Right ventricle myocardium inferior (tissue), 1 donor: ENCODE measurements at places on chromosomes 7 and 10. TPM values are rescaled to one million over a fixed set of nuclear protein-coding genes. Genes with fewer than 3 reads are reported as not detected.

DNA sequence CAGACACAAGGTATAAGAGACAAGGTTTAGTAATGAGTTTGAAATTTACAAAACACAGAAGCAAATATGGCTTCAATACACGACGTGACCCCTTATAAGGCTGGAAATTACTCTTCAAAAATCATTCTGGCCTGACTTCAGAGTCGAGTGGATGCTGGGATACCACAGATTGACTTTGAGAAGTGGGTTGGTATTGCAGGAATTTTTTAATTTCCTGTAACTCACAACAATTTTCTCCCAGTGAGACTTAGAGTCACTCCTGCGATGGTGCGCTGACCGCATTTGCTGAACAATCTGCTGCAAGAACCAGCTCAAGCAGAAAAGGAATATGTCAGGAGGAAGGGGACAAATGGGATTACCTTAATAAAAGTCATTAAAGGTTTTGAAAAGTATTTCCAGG is 132.1 kb downstream of the EMX2 start:
- DNase-seq = no peak

DNA sequence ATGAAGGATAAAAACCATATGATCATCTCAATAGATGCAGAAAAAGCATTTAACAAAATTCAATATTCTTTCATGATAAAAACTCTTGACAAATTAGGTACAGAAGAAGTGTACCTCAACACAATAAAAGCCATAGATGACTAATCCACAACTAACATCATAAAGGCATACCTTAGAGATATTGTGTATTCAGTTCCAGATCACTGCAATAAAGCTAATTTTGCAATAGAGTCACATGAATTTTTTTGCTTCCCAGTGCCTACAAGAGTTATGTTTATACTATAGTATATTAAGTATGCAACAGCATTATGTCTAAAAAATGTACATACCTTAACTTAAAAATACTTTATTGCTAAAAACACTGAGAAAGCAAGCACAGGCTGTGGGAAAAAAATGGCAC is 18.9 kb upstream of the RNF32 start:
- no peak for DNase-seq

TCTN3 gene
- total RNA-seq = 9.7 TPM

- DNase-seq = peak; percentile 91
Measured at GRCh38 chr10:86535132-86535882, 13.7 kb upstream of the WAPL start.

TMEM270 gene
- not detected for total RNA-seq

- no peak for DNase-seq
Measured at GRCh38 chr10:77872151-77872946, 54.2 kb downstream of the DLG5 start.

DNA sequence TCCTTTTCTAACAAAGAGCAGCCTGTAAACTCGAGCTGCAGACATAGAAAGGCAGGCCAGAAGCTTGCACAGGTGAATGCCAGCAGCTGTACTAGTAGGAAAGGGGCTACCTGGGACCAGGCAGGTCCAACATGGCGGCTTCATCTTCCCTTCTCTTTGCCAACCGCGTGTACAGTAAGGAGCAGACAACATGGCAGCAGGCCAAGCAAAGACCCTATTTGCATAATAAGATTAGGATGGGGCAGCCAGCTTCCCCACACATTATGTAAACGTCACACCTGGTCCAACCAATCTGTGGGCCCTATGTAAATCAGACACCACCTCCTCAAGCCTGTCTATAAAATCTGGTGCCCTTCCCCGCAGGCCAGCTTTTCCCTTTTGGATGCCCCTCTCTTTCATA is 1186.5 kb upstream of the AUTS2 start:
- DNase-seq = no peak

PGAM1 gene
- 220 TPM for total RNA-seq

DNA sequence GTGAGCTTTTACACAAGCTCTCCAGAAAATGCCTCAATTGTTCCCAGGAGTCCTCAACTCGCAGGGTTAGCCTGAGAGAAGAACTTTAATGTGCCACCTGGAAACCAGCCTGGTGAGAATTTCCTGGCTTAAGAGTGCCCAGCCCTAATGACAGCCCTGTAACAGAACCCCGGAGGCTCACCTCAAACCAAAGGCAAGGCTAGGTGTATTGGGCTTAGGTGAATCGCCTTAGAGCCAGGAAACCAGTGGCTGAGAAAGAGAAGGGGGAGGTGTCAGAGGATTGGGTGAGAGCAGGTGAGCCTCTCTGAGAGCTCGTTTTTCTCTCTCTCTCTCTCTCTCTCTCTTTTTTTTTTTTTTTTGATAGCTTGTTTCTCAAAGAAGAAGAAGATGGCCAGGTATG is 7.3 kb downstream of the OCM2 start:
- no peak for DNase-seq

GFRA1 gene
- total RNA-seq = 7.3 TPM

GRCh38 chr10:57186201-57186600 is 825.1 kb upstream of the ZWINT start:
- DNase-seq = no peak

TMEM178B gene
- total RNA-seq = 31.7 TPM

GRCh38 chr7:2984091-2984490 is 59.6 kb downstream of the CARD11 start:
- DNase-seq = no peak

OIT3 gene
- not detected for total RNA-seq

SLC29A4 gene
- 4.0 TPM for total RNA-seq

DNA sequence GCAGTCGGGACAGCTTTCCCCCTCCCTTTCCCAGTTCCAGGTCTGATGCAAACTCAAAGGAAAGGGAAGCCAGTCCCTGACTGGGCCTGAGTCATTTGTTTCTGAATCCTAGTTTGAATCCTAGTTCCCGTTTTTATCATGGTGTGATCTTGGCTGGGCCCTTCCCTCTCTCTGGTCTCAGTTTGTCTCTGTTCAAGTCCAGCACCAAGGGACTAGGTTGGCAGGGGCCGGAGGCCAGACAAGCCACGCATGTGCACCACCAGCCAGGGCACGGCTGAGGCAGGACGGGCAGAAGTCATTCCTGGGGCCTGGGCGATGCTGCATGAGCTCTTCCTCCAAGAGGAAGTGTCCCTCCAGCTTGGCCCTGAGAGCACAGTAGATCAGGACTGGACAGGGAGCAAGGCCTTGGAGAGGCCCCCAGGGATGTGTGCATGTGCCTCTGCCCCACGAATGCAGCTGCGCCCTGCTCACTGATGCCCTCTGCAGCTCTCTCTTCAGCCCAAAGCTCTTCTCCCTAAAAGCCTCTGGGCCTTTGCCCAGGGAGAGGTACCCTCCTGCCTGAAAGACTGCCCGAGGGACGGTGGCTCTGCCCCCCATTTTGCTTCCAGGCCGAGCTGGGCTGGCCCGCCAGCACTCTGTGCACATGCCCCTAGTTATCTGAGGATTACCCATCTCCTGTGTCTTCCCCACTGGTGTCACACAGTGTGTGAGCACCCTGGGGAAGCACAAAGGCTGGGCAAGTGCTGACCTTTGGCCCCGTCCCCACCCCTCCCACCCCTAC is 86.7 kb downstream of the ZMIZ1 start:
- no peak for DNase-seq

AS3MT gene
- 14.6 TPM for total RNA-seq

DNA sequence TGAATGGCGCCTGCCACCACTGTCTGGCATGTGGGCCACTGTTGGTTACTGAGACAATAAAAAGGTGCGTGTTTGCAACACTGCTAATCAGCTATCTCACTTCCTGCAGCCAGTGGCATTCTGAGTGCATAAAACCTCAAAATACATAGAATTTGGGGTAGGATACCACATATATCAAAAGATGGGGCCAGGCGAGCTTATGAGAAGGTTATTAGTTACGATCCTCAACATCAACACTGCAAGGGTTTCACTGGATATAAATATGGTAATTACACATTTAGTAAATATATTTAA is 200.2 kb downstream of the WDR37 start:
- DNase-seq = no peak

NEUROG3 gene
- not detected for total RNA-seq

SLC29A3 gene
- total RNA-seq = 1.8 TPM

DNA sequence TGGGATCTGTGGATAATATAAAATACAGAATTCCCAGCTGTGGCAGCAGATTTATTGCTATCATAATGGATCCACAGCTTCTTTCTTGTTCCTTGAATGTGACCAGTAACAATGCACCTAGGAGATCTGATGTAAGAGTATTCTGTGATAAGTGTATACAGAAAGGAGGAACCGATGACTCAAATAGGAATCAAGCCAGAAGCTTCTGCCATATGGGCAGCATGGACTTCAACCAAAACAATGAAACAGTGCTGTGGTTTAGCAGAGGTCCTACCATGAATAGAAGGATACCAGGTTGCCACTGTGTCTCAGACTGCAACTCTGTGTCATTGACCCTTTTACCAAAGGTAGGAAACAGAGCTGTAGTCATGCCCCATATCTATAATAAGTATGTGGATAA is 81.8 kb downstream of the PTPRZ1 start:
- no peak for DNase-seq

FBXL13 gene
- total RNA-seq = 0.24 TPM

DNA sequence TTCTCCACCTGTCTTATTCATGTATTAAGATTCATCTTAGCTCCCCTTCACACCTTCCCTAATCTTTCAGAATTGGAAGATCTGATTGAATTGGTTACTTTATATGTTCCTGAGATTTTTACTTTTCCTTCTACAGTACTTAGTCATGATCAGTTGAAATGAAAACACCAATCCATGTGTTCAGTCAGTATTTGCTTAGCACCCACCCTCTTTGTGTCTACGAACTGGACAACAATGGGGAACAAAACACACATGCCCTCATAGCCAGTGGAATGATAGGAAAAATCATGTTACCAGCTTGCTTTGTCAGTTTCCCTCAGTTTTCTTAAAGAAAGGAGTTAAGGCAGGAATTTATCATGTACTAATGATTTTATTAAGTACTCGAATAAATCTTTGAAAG is 2.0 kb downstream of the MASTL start:
- DNase-seq = no peak

DNA sequence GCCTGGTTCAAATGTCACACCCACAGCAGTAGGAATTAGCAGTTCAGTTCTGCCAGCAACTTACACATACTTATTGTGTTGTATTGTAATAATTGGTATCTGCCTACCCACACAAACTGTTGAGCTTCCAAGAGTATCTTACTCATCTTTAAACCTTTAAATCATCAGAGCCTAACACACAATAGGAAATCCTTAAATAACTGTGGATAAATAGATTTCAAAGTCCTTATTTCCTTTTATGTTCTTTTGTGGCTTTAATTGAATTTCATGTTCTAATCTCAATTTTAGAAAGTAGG is 3.9 kb downstream of the CASD1 start:
- DNase-seq = no peak

- DNase-seq = no peak
Measured at GRCh38 chr10:126908729-126909128, 3.5 kb downstream of the DOCK1 start.

- no peak for DNase-seq
Measured at GRCh38 chr10:110733218-110733952, 89.2 kb downstream of the RBM20 start.

TMEM213 gene
- not detected for total RNA-seq

DNA sequence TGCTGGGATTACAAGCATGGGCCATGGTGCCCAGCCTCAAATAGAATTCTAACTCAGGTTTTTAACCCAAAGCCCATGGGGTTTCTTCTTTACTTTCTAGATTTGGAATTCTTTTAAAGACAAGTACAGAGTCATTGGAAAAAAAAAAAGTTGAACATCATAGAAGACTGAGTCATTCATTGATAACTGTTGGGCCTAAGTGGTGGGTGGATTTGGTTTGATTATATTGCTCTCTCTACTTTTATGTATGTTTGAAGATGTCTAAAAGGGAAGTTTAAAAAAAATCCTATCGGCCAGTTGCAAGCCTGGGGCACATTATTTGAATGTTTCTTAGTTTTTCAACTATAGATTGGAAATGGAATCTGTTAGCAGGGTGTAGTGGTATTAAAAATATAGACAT is 49.7 kb downstream of the INPP5F start:
- no peak for DNase-seq

- no peak for DNase-seq
Measured at GRCh38 chr7:22876986-22877729, 54.5 kb upstream of the TOMM7 start.

DNA sequence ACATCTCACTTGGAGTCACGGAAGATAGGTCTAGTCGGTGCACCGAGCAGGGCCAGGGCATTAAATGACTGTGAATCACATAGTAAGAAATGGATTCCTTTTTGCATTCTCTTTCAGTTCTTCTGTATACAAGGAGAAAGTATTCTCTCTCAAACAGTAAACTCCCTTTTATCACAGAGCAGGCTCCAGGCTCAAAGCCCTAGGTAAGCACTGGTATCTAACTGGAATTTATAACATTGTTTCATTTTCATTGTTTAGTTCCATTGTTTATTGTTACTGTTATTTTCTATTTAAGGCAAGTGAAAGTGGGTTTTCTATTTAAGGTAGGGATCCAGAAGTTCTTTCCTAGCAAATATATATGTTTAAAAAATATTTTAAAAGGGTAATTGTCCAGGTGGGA is 44.1 kb upstream of the CDK1 start:
- no peak for DNase-seq

PRR15 gene
- 0.32 TPM for total RNA-seq

FFAR4 gene
- 0.24 TPM for total RNA-seq

- DNase-seq = no peak
Measured at GRCh38 chr10:343231-344220, 208.3 kb downstream of the ZMYND11 start.

PDZD7 gene
- 0.22 TPM for total RNA-seq

XRCC2 gene
- 0.65 TPM for total RNA-seq

MAGI2 gene
- total RNA-seq = 3.1 TPM

- no peak for DNase-seq
Measured at GRCh38 chr7:45680776-45681175, 106.6 kb downstream of the ADCY1 start.

HOXA9 gene
- not detected for total RNA-seq

MKI67 gene
- 2.1 TPM for total RNA-seq

DNA sequence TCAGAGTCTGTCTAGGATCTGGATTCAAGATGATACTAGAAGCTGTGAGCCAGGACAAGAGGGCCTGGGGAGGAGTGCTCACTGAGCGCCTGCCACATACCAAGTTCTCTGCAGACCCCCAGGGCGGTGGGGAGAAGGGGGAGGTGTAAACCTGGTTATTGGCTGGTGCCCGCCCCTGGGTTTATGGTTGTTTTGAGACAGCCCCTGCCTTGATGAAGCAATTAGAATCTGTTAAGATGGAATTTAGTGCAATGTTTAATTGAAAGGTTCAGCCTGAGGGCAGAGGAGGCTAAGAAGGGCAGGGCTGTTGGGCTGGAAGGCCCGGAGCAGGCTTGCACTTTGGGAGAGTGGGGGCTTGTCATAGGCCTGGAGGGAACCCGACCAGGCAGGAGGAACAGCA is 42.7 kb downstream of the PRF1 start:
- DNase-seq = no peak
